ENCODE measurements at places on chromosomes 4 and X. TPM values are rescaled to one million over a fixed set of nuclear protein-coding genes. Genes with fewer than 3 reads are reported as not detected.

MYOZ2 gene
- 0.18 TPM for total RNA-seq

DNA sequence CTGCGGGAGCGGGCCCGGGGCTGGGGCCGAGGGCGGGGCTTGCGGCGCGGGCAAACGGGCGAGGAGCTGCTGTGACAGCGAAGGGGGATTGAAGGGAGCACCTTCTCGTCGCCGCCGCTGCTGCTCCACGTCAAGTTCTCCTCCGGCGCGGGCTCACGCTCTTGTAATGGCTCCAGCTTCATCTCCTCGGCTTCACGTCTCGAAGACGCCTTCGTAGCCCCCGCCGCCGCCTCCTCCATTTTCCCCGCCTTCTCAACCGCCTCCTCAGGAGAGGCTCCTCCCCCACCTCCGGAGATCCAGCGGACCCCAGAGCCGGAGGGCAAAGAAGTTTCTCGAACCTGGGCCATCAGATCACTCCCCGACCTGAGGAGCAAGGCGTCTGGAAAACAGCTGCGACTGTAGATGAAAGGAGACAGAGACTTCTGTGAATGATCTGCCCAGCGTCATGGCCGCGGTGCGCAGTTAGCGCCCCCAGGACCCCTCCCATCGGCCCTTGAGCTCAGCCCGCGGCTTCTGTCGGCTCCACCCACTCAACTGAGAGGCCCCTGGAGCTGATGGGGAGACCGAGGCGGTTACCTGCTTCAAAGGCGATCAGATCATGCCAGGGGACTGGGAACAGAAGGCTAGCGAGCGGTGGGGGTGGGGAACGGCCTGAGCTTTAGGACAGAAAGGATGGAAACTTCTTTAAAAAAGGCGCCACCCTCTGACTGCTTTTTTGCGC lies 895 bp downstream of the USP51 start:
- H3K4me3 ChIP-seq = peak overlapping the region; percentile 62
- DNase-seq = peak; percentile 48
- peak overlapping the region; percentile 98 for H3K27ac ChIP-seq

GRCh38 chrX:41029332-41029731 lies 55.9 kb upstream of the USP9X start:
- H3K4me1 ChIP-seq = no peaks in the 10 kb centered on the region
- H3K27ac ChIP-seq = no peak overlapping the region
- H3K36me3 ChIP-seq = no peaks in the 10 kb centered on the region
- H3K4me3 ChIP-seq = no peak overlapping the region
- no peaks in the 10 kb centered on the region for H3K27me3 ChIP-seq

DNA sequence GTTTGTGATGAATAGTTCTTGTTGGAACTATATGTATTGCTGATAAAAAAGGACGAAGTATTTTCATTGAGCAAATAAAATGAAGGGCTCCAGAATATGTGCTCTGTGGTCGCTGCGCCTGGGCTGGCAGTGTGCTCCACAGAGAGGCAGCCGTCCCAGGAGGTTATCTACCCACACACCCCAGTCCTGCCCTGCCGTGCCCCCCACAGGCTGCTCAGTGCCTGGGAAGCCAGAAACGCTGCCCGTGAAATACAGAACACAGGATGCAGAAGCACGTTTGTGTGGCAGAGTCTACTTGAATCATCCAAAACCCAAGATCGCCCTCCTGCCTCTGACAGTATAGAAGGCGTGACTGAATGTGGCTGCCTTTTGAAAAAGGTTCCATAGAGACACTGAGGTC lies 1.4 kb downstream of the CLDN22 start:
- no peak overlapping the region for H3K4me3 ChIP-seq
- H3K27me3 ChIP-seq = no peaks in the 10 kb centered on the region
- no peak for DNase-seq

DNA sequence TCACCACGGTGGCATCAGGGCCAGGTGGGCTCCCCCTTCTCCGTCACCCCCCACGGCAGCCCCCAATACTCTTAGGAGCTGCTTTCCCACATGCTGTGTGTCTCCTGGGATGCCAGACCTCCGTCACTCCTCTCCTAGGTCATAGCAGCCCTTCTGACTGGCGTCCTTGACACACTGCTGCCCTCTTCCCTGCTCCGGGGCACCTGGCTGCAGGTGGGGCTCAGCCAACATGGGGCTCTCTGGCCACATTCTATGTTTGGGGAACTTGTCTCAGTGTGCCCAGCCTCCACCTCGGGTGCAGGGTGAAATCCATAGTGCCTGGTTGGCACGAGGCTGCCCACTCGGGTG lies 13.8 kb downstream of the TMEM175 start:
- H3K27me3 ChIP-seq = no peaks in the 10 kb centered on the region
- no peak overlapping the region for H3K4me3 ChIP-seq
- H3K36me3 ChIP-seq = no peaks in the 10 kb centered on the region
- no peaks in the 10 kb centered on the region for H3K4me1 ChIP-seq

DNA sequence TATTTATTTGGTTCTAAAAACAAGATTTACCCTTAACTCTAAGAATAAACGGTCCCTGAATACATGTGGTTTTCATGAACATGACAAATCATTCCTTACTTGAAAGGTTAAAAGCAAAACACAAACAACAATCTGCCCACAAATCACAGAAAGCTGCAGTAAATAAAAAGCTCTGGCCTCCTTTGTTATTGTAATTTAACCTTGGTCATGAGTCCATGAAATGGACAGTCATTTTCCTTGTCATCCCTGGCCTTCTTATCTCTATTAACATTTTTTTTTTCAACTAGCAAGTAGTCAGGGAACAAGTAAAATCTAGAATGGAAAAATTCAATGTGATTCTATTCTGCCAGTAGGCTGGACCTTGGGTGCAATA lies 92.7 kb downstream of the SCD5 start:
- H3K27me3 ChIP-seq = no peaks in the 10 kb centered on the region
- H3K27ac ChIP-seq = no peak overlapping the region
- no peaks in the 10 kb centered on the region for H3K36me3 ChIP-seq
